Stimulated activated CD4-positive, alpha-beta T cell treated with anti-CD3 and anti-CD28 coated beads, Interleukin-12 subunit alpha, Interleukin-12 subunit beta, amount 100 ng/mL, for 48 hours (primary cell): ENCODE measurements at places on chromosomes 7 and 10.

DNA sequence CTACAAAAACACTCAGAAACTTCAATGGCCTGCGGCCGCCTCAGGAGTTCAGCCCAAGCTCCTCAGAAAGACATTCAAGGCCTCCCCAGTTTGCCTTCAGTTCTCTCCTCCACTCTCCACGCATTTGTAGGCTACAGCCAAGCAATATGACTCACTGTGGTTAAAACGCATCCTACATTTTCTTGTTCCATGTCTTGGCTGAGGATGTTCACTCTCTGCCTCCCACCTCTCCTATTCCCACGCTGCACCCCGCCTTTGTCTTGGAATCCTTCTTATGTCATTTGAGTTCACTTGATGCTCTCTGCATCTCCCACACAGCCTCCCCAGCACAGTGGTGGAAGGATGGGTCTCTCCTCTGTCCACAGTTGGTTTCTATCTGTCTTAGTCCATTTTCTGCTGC lies 184.8 kb downstream of the NPSR1 start:
- no peak for DNase-seq

DNA sequence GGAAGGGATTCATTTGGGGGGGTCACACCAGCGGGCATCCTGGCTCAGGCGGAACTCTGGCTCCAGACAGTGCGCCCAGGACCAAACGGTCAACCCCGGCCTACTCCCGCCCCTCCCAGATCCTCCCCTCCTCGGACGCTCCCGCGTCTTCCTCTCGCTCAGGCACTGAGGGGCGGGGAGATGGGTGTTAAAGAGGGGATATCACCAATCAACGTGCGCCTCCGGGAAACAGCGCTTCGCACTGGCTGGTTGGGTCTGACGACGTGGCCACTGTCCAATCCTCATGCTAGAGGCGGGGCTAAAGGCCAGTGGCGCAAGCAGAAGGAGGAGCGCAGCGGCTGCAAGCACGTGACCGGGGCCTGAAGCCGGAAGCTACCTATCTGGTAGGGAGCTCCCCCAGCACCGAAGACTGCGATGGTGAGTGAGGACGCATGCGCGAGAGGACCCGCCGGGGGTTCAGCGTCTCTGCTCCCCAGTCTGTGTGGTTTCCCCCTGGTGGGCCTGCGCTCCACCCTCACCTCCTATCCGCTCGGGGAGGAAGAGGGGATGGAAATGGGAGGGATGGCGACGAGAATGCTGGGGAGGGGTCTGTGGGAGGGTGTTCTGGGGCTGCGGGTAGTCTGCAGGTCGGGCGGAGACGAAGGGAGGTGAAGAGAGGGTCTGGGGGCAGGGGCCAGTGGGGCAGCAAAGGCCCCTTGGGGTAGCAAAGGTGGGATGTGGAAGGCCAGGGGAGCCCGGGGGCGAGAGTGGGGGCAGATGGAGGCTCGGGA lies at the start of gene LAMTOR4:
LAMTOR4 (plus strand) TSS at position 360 of the 770 bp plus-strand sequence; CDS start at position 415, 55 bp downstream.
- peak; percentile 98 for DNase-seq

DNA sequence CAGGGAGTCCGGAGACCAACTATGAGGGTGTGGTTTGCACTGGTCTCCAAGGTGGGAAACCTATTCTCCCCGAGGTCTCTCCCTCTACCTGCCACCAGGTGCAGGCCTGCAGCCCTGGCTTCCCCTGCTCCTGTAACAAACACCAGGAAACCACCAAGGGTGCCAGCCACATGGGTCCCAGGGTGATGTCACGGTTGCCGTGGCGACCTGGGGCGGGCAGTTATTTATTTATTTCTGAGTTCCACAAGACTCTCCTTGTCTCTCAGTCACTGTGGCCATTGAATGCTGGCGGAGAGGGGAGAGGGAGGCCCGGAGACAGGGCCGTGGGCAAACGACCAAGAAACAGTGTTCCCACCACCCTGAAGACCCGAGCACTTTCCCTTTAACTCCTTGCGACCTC lies 27.0 kb downstream of the MMD2 start:
- no peak for DNase-seq

DNA sequence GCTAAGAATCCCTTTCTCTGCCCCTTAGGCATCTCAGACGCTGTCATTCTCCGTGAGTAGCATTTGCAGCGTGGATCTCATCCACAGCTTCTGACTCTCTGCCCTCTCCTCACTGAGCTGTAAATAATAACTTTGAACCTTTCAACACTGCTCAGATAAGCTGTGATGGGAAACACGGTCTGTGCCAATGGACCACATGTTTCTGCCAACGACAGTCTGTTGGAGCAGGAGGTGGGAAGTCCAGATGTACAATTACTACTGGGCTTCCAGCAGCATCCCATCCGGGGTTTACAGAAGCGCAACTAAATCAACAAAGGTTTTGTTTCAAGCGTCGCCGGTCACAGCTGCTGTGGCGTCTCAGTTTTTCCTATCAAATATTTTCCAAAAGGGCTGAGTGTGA lies 1110.6 kb downstream of the TYW1 start:
- no peak for DNase-seq

- DNase-seq, result no peak
These were observed 70.2 kb downstream of the PRTFDC1 start for GRCh38 chr10:24882047-24882698.

DNA sequence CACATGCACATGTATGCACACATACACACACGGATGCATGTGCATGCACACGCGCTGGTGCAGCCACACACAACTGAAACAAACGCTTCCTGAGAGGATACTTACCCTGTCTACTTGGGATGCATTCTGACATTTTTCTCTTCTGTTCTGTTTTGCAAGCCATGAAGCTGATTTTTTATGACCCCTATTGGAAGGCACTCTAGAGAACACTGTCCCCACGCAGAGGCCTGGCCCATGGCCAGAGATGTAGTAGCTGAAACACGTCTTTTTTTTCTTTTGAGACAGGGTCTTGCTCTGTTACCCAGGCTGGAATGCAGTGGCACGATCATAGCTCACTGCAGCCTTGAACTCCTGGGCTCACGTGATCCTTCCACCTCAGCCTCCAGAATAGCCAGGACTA lies 47.9 kb downstream of the VWA2 start:
- DNase-seq, result no peak
